ENCODE measurements at places on chromosomes 2 and 18.

DNA sequence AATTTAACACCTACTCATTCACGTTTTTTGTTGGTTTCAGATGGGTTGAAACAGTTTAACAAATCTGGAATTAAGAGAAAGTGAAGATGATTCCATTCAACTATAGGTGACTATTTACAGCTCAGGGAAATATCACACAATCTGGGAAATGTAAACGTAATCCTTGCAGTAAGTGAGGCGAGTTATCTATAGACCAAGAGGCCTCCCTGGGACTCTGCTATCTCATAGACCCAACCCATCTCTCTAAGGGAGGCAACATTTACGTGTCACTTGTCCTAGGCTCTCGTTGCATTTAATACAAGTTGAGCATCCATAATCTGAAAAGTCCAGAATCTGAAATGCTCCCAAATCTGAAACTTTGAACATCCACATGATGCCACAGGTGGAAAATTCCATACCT lies 2.0 kb upstream of the MOB4 start:
- no peak for DNase-seq

DNA sequence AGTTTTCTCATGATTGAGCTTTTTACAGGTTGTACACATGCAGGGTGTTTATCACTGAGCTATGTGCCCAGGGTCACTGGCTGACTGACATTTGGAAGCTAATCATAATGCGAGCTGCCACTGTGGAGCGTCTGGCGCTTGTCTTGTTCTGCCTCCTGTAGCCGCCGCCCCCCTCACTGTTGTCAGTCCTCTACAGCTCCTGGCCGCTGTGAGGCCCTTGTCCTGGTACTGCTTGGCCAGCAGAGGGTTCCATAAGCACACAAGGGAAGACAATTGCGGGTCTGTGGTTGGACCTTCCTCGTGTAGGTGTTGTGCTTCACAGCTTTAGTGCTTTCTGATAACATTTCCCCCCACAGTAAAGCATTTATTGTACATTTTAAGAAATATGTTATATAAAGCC lies 105.6 kb upstream of the LDLRAD4 start:
- DNase-seq = peak; percentile 36

DNA sequence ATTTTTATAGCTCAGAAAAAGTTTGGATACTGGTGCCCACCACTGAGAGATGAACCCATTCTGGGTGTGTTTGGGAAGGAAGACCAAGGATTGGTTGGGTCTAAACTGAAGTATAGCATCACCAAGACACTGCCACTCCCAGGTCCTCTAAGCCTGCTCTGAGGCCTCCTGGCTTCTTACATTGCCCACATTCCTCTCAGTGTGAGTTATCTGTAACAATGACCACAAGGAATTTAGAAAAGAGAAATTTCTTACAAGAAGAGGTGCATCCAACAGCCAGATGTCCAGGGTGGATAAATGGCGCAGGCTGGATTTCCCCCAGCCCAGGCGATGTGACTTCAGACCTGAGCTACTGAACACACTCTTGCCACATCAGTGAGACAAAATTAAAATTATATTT lies 1.6 kb upstream of the GPR45 start:
- no peak for DNase-seq

GRCh38 chr2:8134985-8135682 lies 546.7 kb upstream of the ID2 start:
- DNase-seq = no peak

DNA sequence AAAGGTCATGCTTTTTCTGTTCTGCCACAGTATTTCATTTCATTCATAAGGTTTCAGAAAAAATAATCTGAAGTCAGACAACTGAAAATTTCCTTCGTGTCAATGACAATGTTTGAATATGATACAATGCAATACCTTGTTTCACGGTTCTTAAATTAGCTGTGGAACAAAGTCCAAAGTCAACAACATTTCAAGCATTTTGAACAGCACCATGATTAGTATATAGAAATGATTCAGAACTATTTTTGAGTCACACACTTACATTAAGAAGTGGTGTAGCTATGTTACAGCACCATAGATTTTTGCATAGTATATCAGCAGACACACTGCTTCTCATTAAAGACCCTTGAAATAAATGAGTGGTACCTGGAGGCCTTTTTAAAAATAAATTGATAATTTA lies 178.3 kb upstream of the DSEL start:
- DNase-seq = no peak
